Fibroblast of pulmonary artery (primary cell): ENCODE measurements at places on chromosomes 3 and 15.

DNA sequence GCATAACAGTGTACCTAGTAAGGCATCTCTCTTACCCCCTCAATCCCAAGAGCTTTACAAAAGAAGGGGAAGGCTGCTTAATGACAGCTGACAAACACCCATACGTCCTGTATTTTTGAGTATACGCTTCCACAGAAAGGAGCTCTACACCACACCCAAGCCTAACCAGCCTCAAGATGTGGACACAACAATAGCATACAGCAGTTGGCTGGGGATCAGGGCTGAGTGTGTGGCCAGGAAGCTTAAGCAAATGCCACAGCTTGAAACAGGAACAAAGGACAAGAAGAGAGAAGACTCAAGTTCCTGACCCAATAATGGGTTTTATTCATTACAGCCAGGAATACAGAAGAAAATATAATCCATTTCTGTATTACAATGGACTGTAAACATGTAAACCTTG lies 6.9 kb downstream of the HEXA start:
- DNase-seq = peak; percentile 23

DNA sequence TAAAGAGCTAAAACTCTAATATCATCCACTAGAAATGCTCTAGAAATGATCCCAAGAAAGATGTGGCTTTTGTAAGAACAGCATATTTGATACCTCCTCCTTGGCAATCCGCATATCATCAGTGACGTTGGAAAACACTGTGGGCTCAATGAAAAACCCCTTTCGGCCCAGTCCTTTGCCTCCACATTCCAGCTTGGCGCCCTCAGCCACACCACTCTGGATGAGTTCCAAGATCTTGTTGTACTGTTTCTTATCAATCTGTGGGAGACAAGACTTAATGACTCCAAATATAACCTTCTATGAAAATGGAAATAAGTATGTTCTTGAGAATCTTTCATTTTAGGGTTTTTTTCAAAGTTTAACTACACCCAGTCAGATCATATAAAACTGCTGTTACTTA lies 103.6 kb downstream of the ALDH1A2 start:
- peak; percentile 29 for DNase-seq

DNA sequence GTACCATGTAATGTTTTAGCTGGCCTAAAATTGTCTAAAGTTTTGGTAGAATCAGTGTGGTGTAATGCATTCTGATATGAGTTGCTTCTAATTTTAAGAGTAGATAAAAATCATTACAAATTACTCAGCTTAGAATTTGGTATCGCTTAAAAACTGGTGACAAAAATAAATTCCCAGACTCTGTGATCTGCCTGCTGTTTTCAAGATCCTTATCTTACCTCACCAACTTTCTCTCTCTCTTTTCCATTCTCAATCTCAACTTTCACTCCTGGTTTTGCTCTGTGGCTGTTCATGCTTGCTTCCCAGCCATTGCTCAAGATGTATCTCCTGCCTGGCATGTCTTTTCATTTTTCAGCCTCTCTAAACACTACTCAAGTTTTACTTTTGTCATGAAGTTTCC lies 45.7 kb downstream of the TCF12 start:
- peak; percentile 37 for DNase-seq

GRCh38 chr3:135213822-135214221 lies 418.8 kb downstream of the EPHB1 start:
- DNase-seq = no peak

DNA sequence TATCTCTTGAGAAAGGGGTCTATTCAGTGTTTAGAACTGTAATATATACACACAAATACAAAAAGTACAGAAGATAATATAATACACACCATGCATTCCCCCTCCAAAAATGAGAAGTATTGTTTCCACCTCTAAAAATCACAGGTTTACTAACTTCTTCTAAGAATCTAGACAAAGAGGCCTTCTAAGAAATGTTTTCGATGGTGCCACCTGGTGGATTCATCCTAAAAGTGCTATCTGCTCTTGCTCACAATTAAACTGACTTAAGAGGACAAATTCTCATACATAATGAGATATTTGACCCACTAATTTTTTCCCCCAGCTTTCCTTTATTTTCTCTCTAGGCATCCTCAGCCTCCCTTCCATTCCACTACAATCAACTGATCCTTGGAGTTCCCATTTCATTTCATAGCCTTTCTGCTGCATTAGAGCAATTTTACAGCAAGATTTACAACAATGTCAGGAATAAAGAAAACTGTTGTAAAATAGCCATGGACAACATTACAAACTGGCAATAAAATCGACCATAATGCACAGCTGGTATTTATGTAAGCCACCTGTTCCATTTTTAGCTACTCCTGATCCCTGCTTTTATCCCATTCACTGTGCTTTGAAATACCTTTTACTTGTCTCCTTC lies 124.6 kb downstream of the ARRDC4 start:
- peak; percentile 80 for DNase-seq

DNA sequence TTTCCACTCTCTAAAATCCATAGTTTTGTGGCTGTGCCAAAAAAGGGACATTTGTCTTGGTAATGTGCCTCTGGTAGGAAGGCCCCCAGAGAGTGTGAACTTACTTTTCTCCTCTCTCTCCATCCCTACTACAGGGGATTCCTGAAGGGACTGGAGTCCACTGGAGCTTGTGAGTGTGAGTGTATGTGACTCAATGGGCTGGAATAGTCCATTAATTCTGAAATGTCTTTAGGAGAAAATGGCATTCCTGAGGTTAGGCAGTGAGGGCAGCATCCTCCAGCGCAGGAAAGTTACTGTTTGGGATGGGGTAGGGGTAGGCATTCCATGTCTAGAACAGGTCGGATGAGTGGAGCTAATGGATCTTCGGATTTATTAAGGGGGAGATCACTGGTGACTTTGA lies 59.8 kb upstream of the CACNA2D3 start:
- no peak for DNase-seq

- DNase-seq = no peak
These were observed 134.5 kb upstream of the CCNL1 start for GRCh38 chr3:157294491-157294890.

DNA sequence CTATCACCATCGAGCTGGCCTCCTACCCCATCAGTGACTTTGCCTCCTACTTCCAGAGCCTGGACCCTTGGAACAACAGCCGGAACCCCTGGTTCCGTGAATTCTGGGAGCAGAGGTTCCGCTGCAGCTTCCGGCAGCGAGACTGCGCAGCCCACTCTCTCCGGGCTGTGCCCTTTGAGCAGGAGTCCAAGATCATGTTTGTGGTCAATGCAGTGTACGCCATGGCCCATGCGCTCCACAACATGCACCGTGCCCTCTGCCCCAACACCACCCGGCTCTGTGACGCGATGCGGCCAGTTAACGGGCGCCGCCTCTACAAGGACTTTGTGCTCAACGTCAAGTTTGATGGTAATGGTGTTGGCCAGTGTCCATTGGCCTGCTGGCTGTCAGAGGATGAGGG lies 6.1 kb downstream of the GRM2 start:
- no peak for DNase-seq

- no peak for DNase-seq
These were observed 144.6 kb downstream of the THSD4 start for GRCh38 chr15:71259866-71260265.
